ENCODE measurements at places on chromosomes 12 and 14. TPM values are rescaled to one million over a fixed set of nuclear protein-coding genes. Genes with fewer than 3 reads are reported as not detected.

DNA sequence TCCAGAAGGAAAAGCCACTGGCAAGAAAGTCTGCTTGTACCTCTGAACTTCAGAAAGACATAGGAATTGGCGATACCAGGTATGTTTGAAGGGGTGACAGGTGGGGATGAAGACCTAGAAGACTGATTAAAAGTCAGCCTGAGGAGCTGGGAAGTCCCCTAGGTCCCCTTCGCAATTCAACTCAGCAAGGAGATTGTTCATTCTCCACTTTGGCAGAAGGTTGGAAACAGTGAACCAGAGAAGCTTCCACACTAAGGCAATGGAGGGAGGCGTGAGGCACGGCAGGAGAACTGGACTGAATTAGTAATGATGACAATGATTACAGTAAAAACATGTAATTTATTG, 240.3 kb upstream of the TMPO start:
- DNase-seq = no peak

CLEC2D gene
- 296 TPM for total RNA-seq

DNA sequence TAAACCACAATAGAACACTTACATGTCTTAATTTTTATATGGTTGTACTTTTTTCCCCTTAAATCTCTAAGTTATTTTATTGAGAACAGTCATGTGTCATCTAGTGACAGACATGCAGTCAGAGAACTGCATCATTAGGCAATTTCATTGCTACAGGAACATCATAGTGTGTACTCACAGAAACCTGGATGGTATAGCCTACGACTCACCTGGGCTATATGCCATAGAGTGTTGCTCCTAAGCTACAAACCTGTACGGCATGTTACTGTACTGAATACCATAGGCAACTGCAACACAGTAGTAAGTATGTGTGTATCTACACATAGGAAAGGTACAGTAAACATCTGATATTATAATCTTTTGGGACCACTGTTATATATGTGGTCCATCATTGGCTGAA, 557.6 kb downstream of the PRKD1 start:
- no peak for DNase-seq

GRCh38 chr14:106039400-106039799, 513.0 kb downstream of the TMEM121 start:
- DNase-seq = peak; percentile 65

DNA sequence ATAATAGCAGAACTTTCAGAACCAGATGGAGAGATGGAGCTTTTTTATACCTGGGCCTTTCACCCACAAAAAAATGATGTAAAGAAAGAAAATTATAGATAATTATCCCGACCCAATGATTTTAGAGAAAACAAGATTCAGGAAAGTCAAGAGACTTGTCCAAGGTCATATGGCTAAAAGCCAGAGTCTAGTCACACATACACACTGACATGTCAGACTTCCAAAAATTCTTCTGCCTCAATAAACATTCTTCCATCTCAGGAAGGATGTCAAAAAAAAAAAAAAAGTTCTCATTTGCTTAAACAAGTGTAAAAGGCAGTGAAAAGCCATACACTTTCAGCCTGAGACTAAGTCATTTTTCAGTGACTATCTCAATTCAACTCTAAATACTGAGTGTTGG, 116.0 kb downstream of the PRICKLE1 start:
- DNase-seq = no peak

DNA sequence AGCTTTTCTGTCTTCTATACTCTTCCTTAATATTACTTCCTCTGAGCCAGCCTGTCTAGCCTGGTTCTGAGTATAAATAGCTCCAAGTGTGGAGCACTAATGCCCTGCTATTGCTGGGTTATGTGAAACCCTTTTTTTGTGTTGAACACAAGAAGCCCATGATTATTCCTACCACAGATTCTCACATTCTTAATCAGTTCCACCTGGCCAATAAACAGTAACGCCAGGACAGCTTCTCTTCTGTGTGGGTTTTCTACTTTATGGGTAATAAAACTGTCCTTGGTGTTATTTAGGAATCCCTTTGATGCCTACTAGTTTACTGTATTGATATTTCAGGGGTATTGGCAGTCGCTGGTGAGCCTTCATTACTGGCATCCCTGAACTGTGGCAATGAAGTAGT, 48.9 kb upstream of the LRIG3 start:
- no peak for DNase-seq

- no peak for DNase-seq
Measured at GRCh38 chr12:132623072-132623869, 4.7 kb downstream of the P2RX2 start.

GRCh38 chr12:119730381-119730780, 62.4 kb downstream of the PRKAB1 start:
- no peak for DNase-seq

IKZF4 gene
- 17.4 TPM for total RNA-seq

DNA sequence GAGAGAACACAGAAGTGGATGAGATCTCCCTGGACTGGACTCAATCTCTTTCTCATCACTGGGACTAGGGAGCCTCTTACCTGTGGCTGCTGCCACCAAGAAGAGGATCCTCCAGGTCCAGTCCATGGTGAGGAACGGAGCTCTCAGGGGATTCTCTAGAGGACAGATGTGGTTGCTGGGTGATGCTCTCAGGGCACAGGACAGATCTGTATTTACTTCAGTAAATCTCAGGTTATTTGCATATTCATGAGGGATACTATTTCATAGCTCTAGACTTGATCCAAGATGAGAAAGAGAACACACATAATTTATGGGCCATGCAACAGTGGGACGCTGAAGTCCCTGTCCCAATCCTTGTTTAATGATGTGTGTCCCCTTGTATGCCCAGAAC, 460.5 kb downstream of the TMEM121 start:
- DNase-seq = no peak

DNA sequence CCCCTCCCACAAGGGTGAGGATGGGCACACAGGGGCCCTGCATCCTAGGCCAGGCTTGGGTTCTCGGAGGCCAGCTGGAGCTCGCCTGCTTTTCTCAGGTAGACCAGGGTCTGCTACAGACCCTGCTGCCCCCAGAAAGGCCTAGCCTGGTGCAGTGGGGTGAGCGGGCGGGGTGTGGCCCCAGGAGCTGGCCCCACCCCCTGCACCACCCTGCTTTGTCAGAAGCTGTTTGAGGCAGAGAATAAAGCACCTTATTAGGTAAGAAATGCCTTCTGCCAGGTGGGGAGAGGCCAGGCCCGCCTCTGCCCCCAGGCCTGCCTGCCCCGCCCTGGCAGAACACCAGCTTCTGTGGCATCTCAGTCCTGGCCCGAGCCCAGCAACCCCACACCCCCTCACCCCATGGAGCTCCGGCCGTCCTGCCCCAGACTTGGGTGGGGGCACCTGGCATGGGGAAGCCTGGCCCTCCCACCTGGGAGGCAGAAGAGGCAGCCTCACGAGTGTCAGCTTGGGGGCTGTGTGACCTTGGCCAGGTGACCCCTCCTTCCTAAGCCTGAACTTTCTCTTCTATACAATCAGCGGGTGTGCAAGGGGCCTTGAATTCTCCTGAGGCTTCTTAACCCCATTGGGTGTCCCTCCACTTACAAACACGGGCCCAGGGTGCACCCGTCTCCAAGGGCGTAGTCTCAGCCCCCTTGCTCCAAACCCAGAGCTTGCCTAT, 43.2 kb downstream of the KRT80 start:
- no peak for DNase-seq

RND1 gene
- 1.2 TPM for total RNA-seq

GPR84 gene
- total RNA-seq = 0.15 TPM

DNA sequence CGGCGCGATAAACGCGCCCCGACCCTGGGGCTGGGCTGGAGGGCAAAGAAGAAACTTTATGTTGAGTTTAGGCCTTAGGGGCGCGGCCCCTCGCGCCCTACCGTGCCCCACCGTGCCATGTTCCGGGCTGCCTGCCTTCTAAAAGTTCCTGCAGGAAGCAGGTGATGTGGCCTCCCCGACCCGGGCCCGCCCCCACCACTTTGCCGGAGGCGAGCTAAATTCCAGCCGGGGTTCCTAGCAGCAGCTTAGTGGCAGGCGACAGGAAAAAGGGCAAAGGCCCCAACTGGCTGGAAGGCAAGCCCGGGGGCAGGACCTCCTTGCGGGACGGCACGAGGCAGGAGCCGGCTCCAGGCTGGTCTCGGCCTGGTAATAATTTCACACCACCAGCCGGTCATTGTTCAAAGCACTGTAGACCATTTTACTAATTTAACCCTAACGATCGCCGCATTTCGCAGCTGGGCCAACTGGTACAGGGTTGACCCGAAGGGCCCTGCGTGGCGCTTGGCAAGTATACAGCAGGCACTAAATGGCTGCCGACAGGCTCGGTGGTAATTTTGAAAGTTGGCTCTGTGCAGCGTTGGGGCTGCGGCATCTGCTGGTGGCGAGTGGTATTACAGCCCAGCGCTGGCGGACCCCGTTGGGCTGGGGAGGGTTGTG, 895 bp upstream of the CCDC88C start:
- DNase-seq = peak; percentile 80

- peak; percentile 54 for DNase-seq
Measured at GRCh38 chr12:67161322-67161918, 107.7 kb upstream of the CAND1 start.

DNA sequence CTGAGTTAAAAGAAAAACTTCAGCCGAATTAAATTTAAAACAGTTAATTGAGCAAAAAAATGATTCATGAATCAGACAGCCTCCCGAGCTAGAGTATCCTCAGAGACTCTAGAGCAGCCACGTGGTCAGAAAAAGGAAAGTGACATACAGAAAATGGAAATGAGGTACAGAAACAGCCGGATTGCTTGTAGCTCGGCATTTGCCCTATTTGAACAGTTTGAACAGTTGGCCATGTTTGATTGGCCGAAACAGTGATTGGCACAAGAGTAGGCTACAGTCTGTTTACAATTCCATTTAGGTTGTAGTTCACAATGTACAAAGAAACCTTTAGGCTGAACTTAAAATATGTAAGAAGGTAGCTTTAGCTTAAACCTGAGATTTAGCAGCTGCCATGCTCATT, 12.9 kb upstream of the OXA1L start:
- DNase-seq = no peak

RHEBL1 gene
- 4.6 TPM for total RNA-seq

NEMP1 gene
- 54.3 TPM for total RNA-seq

CLEC1B gene
- total RNA-seq = not detected

All from activated CD4-positive, alpha-beta T cell treated with anti-CD3 and anti-CD28 coated beads, Interleukin-2, amount 10 ng/mL, durations not matched to agents 7 days and 5 days (primary cell).